Type B pancreatic cell (in vitro differentiated cells): ENCODE measurements at places on chromosomes 2 and 18. TPM values are rescaled to one million over a fixed set of nuclear protein-coding genes. Genes with fewer than 3 reads are reported as not detected.

Gene ARHGAP25
- 1.1 and 2.4 TPM in 2 replicates for total RNA-seq

- no peak for DNase-seq
Observed at GRCh38 chr2:178417916-178418315, 33.1 kb downstream of the PRKRA start.

- no peak for DNase-seq
Observed at GRCh38 chr18:58581265-58581664, 47.6 kb downstream of the ALPK2 start.

- no peak for DNase-seq
Observed at GRCh38 chr2:151347906-151348305, 9.5 kb upstream of the TNFAIP6 start.

Gene TLX2
- total RNA-seq: 0.67 and 2.9 TPM in 2 replicates

Gene CFAP65
- 0.29 and 2.1 TPM in 2 replicates for total RNA-seq

DNA sequence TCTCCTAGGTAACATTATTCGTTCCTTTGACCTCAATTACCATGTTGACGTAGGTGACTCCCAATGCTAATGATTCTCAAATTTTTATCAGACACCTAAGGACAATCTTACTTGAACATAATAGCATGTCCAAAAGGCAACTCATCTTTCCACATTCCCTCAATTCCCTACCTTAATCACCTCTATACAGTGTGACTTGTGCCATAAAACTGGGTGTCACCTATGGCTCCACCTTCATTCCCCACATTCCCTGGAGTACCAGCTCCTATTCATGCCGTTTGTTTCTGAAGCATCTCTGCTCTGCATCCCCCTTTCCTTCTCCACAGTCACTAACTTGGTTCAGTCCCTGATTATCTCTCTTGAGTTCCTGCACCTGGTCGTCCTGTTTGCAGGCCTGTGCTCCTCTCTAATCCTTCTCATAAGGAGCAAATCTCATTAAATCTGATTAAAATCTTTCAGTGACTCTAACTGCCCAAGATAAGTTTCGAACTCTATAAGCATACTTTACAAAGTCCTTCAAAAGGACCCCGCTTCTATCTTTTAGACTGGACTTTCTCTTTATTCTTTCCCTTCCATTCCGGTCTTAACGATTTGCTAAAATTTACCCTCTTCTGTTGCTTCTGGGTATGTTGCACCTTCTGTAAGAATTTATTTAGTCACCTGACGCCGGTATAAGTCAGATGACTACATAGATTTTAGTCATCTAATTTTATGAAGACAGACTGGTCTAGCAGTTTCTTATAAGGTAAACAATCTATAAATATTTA, 128.7 kb downstream of the OSBPL1A start:
- DNase-seq: no peak

GRCh38 chr2:179793902-179794301, 67.5 kb downstream of the ZNF385B start:
- no peak for DNase-seq

GRCh38 chr18:14921547-14921946, 173.6 kb downstream of the ANKRD30B start:
- no peak for DNase-seq

DNA sequence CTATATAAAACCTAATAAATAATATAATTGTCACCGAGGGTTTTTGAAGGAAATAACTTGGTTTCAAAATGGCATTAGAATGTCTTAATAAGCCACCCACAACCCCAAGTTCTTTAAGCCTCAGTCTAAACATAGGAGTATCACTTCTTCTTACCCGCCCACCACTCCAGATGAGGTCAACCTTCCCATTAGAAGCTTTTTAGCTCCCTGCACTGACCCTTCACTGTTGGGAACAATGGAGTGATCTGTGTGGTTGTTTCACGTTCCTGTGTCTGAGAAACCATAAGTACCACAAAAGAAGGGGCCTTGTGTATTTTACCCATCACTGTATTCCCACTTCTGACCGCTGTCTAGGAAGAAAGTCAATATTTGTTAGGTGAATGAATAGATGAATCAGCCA, 326.3 kb upstream of the ZNF521 start:
- DNase-seq: no peak

DNA sequence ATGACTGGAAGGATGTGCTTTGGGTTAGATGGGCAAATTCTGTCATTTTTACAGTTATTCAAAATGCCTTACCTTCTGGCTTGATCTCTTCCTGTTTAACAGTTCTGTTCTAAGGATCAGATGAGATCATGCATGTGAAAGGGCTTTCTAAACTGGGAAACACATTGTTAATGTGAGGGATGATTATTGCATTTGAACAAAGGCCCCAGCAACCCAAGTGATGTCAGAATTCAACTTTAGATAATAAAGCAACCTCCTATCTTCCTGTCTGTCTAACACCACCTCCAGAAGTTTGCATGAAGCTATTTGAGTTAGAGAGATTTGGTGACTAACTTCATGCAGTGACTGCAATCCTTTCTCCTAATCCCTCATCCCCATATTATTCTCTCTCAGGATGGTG, 77.8 kb upstream of the B3GNT2 start:
- DNase-seq: no peak

Gene TSGA10
- 7.4 and 10.9 TPM in 2 replicates for total RNA-seq

- DNase-seq: no peak
Observed at GRCh38 chr2:216690853-216691741, 4.3 kb downstream of the IGFBP5 start.

Gene REG3G
- total RNA-seq: 0.33 and 0.87 TPM in 2 replicates

- DNase-seq: no peak
Observed at GRCh38 chr2:102032368-102033030, 40.7 kb downstream of the IL1R2 start.

GRCh38 chr18:11269257-11269656, 119.9 kb upstream of the PIEZO2 start:
- no peak for DNase-seq

Gene ASPRV1
- 0.67 and 1.3 TPM in 2 replicates for total RNA-seq

GRCh38 chr2:9675415-9676351, 44.9 kb upstream of the YWHAQ start:
- DNase-seq: no peak

GRCh38 chr2:176173567-176174381, 14.7 kb upstream of the HOXD1 start:
- DNase-seq: no peak

- DNase-seq: no peak
Observed at GRCh38 chr2:199663157-199663556, 187.8 kb downstream of the FTCDNL1 start.

- no peak for DNase-seq
Observed at GRCh38 chr18:56245866-56246580, 392.4 kb downstream of the TXNL1 start.

Gene SPOPL
- total RNA-seq: 24.7 and 29.0 TPM in 2 replicates

Gene SEMA4C
- 45.5 and 58.1 TPM in 2 replicates for total RNA-seq

DNA sequence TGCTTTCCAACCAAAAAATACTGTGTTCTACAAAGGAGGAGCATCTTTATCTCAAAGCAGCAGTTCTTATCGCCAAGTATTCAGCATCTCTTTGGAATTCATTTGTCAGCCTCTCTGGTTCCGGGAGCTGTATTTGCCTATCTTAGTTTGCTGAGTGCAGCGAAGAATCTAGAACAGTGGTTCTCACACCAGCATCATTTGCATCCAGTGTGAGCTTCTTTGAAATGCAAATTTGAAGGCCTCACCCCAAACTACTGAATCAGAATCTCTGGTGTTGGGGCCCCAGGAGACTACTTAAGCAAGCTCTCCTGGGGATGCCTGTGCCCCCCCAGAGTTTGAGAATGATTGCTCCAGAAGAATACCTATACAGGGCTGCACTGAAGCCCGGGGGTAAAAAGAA, 1.5 kb upstream of the PTPN2 start:
- no peak for DNase-seq

- DNase-seq: no peak
Observed at GRCh38 chr2:200618590-200619021, 32.8 kb downstream of the AOX1 start.

DNA sequence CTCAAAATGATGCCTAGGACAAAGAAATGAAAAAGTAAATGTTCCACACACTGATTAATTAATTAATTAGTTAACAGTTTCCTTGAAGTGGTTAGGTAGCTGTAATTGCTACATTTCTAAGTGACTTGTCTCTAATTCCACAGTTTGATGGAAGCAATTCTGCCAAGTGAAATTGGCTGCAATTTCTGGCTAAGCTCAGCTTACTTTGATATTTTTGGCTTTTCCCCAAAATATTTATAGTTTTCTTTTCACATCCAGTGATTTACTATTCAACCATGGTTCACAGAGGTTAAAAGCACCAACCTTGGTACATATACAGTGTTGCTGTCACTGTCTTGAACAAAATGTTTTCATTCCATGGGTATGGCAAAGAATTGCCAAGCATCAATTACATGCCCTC, 459.5 kb upstream of the CDH20 start:
- no peak for DNase-seq
